Endodermal cell (in vitro differentiated cells): ENCODE measurements at places on chromosomes 4 and X. TPM values are rescaled to one million over a fixed set of nuclear protein-coding genes. Genes with fewer than 3 reads are reported as not detected.

- DNase-seq, result no peak
Measured at GRCh38 chrX:11267425-11267824, 25.8 kb upstream of the AMELX start.

DNA sequence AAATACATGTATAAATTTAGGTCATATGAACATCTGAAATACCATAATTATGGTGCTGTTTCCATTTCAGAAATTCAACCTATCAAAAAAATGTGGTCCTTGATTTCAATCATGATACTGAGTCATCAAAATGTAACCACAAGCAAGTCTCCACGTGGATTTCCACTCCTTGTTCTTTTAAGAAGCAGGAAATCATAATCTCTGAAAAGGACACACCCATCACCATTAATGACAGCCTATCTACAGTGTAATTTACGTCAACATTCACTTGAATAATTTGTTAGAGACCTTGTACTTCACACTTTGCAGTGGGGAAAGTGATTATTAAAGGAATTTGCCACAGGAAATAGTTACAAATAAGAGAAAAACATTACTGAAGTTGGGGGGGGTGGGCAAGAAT is 17.7 kb upstream of the SLC7A11 start:
- DNase-seq, result no peak

The PLP2 gene
- 1.3 to 2.6 TPM (median 1.9 TPM) in 3 replicates for total RNA-seq

The BEX4 gene
- total RNA-seq, result 65.1 and 71.5 TPM in 2 replicates

GRCh38 chr4:146023334-146023967 is 84.8 kb upstream of the ZNF827 start:
- no peak for DNase-seq

DNA sequence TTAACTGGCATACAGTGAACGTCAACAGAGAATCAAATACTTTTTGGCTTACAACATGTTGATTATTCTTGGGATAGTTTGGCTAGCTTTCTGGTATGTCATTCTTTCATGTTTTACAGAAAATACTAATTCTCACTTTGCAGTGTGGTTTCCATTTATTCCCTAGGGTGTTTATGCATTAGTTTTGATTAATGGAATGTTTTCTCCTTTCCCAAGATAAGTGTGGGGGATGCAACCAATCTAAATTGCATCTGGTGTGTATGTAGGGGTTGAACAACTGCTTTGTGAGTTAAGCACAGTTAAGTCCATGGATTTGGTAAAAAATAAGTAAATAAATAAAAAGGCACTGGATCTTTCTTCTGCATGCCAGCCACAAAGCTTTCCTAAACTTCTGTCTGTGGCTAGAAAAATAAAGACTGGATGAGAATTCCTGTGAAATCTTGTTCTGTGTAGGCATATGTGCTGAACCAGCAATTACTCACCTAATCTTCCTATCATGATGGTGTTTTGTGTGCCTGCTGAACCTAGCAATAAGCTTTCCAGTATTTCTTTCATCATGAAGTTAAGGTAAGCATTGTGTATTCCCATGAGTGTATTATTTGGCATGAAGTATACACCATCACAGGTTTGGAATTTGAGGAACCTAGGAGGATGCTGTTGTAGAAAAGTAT is 50.6 kb upstream of the TENM3 start:
- DNase-seq, result no peak

DNA sequence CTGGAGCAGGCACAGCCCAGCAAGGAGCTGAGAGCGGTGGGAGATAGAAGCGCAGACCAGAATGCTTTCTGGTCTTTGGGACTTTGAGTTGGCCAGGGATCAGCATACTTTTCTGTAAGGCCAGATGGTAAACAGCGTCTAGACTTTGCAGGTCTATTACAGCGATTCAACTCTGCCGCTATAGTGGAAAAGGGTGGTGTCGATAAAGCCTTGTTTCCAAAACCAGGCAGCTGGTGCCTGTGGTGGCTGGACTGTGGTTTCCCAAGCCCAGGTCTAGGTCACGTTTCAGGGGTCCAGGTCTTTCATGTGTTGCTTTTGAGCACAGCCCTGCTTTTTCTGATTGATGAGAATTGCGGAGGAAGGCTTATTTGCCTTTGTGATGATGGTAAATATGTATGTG is 40.1 kb downstream of the HTT-AS start:
- no peak for DNase-seq

The FAM236D gene
- not detected in 3 replicates for total RNA-seq
